ENCODE measurements at places on chromosomes 4 and X. TPM values are rescaled to one million over a fixed set of nuclear protein-coding genes. Genes with fewer than 3 reads are reported as not detected.

DNA sequence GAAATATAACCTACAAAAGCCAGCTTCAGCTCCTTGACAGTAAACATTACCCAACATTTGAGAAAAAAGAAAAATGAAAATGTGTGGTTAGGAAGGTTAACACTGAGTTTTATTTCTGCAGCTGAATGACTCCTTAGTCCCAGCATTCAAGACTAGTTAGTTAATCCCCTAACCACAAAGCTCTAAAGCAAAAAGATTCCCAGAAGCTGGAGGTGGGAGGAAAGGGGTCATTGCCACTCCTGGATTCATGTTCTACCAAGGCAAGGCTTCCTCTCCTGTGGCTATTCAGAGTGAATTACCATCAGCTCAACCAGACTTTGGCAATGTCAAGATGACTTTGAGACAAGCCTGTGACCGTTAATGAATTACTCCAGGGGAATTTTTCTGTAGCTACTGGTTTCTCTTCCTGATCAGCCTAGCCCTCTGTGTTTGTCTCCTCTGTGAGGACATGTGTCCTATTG is 63.6 kb downstream of the HADH start:
- H3K4me3 ChIP-seq, result no peak overlapping the region
- H3K27ac ChIP-seq, result no peak overlapping the region
- H3K4me1 ChIP-seq, result 0 out of 2 replicates have a peak, but pooled peaks cover under 1% of the 10 kb centered on the region
- H3K27me3 ChIP-seq, result no peaks in the 10 kb centered on the region

DNA sequence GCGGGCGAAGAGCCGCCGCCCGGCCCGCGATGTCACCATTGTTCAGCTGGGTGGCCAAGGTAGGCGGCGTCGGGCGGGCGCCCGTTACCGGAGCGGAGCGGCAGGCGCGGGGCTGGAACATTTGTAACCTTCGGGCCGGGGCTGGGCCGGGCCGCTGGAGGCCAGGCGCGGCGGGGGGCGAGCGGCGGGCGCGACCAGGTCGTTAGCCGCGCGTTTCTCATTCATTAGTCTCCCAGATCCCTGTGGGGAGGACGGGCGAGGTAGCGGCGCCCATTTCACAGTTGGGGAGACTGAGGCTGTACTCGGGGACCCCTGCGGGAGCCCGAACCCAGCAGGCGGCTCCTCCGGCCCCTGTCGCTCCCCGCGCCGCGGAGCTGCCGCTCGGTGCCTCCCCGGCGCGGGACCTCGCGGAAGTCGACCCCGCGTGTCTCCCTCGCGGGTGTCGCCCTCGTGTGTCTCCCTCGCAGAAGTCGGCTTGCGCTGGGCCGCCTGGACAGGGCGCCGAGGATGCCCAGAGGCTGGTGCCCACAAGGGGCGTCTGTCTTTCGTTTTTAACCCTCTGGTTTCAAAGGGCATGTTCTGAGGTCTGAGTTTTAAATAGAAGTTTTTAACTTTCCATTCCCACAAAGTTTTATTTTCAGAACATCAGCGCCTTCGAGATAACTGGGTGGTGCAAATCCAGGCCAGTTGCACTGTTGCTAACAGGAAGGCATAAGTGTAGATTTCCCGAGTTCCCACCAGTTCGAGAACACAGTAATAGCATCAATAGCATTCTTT is 17.5 kb downstream of the PTTG2 start:
- no peak for DNase-seq
- peaks cover 46% of the 10 kb centered on the region for H3K4me1 ChIP-seq
- no peaks in the 10 kb centered on the region for H3K36me3 ChIP-seq
- H3K4me3 ChIP-seq, result peak overlapping the region; percentile 64
- no peaks in the 10 kb centered on the region for H3K27me3 ChIP-seq

- no peaks in the 10 kb centered on the region for H3K36me3 ChIP-seq
- no peak overlapping the region for H3K4me3 ChIP-seq
- no peaks in the 10 kb centered on the region for H3K4me1 ChIP-seq
- no peaks in the 10 kb centered on the region for H3K27me3 ChIP-seq
- no peak overlapping the region for H3K27ac ChIP-seq
Measured at GRCh38 chr4:137762591-137762990, 230.3 kb upstream of the PCDH18 start.

DNA sequence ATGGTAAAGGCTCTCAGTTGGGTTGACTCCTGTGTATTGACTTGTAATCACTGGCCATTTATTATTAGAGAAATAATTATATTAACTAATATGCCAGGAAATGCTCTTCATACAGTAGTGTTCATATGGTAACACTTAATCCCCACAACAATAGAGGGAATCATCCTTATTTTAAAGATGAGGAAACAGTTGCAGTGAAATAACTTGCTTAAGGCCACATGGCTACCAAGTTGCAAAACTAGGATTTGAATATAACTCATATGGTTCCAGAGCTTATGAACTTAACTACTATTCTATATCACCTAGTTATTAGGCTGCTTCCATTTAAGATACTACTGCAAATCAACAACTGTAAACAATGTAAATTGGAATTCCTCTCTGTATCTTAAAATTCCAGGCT is 143.5 kb upstream of the HPGD start:
- no peaks in the 10 kb centered on the region for H3K27me3 ChIP-seq
- no peak for DNase-seq
- no peak overlapping the region for H3K27ac ChIP-seq
- no peaks in the 10 kb centered on the region for H3K36me3 ChIP-seq

GRCh38 chr4:78922207-78922606 is 17.0 kb downstream of the PAQR3 start:
- H3K4me1 ChIP-seq, result no peaks in the 10 kb centered on the region
- H3K36me3 ChIP-seq, result no peaks in the 10 kb centered on the region
- no peak overlapping the region for H3K27ac ChIP-seq
- no peak overlapping the region for H3K4me3 ChIP-seq
- no peaks in the 10 kb centered on the region for H3K27me3 ChIP-seq

GRCh38 chr4:37634180-37634579 is 52.0 kb downstream of the RELL1 start:
- no peaks in the 10 kb centered on the region for H3K36me3 ChIP-seq
- H3K27ac ChIP-seq, result no peak overlapping the region
- DNase-seq, result no peak
- H3K4me1 ChIP-seq, result peaks cover 5% of the 10 kb centered on the region
- no peaks in the 10 kb centered on the region for H3K27me3 ChIP-seq

Gene PLCXD1
- 9.0 TPM for total RNA-seq

Gene FAM236C
- not detected for total RNA-seq

DNA sequence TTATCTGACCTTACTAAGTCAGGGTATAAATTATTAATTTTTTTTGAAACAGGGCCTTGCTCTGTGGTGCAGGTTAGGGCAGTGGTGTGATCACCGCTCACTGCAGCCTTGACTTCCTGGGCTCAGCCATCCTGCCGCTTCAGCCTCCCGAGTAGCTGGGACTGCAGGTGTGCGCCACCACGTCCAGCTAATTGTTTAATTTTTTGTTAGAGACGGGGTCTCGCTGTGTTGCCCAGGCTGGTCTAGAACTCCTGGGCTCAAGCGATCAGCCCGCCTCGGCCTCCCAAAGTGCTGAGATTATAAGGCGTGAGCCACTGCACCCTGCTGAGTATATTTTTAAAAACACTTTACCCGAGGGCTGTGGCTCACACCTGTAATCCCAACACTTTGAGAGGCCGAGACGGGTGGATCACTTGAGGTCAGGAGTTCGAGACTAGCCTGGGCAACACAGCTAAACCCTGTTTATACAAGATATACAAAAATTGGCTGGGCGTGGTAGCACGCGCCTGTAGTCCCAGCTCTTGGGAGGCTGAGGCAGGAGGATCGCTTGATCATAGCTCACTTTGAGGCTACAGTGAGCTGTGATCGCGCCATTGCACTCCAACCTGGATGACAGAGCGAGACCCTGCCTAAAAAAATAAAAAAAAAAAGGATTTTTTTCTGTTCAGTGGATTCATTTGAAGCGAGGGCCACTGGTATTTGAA is 721 bp upstream of the TBC1D25 start:
- no peaks in the 10 kb centered on the region for H3K4me1 ChIP-seq
- 0 out of 2 replicates have a peak overlapping the region, but pooled peaks have one; percentile 26 for H3K27ac ChIP-seq
- no peak for DNase-seq
- no peaks in the 10 kb centered on the region for H3K27me3 ChIP-seq
- no peak overlapping the region for H3K4me3 ChIP-seq

Gene LDB2
- not detected for total RNA-seq

DNA sequence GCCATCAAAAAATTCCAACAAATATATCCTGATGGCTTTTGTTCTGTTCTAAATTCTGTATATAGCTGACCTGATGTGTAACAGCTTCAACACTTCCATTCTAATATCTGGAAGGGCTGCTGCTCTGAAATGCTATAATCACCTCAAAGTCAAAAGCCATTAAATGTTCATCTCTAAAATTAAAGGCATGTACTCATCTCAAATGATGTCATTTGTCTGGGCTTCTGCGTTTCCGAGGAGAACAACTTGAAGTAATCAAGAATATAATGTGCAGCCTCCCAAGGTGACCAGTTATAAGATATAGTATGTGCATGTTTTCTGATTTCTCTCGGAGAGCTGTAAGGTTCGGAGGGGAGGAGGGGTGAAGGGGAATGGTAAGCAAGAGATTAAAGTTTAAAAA is 237.6 kb downstream of the SCFD2 start:
- no peaks in the 10 kb centered on the region for H3K27me3 ChIP-seq
- no peak for DNase-seq
- H3K4me1 ChIP-seq, result no peaks in the 10 kb centered on the region
- H3K4me3 ChIP-seq, result no peak overlapping the region

Gene SPIN3
- 29.8 TPM for total RNA-seq

Gene GAGE12H
- not detected for total RNA-seq

DNA sequence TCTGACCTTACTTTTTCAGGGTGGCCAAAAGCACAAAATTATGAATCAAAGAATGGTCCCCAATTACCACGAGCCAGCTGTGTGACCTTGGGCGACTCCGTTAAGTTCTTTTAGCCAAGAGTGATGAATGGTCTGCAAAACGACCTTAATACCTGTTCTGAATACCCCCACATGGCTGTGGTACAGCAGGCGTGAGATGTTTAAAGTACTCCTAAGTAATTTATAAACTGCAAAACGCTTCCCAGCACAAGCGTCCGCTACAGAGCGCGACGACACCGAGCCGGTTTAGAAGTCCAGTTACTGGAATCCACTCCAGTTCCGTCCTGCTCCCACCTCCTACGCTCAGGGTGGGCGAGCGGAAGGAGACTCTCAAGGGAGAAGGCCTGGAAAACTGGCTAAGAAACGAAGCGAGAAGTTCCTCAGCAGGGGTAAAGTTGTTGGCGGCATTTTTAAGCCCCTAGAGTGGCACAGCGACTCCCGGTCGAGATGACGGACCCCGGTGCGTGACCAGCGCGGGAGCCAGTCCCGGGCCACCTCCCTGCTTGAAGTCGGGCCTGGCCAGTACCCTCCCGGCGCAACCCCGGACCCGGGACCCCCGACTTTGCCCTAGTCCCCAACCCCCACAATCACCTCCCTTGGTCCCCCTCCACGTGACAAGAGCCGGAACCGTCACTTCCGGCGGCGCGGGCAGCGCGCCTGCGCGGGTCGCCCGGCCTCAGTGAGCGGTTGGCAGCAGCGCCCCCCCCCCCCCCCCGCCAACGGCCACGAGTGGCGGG is 659 bp upstream of the BMP2K start:
- no peaks in the 10 kb centered on the region for H3K27me3 ChIP-seq
- H3K4me3 ChIP-seq, result peak overlapping the region; percentile 78
- peak overlapping the region; percentile 74 for H3K27ac ChIP-seq
- DNase-seq, result peak; percentile 70
- H3K4me1 ChIP-seq, result peaks cover 14% of the 10 kb centered on the region

Gene PABPC4L
- 0.88 TPM for total RNA-seq

Gene GAGE12J
- not detected for total RNA-seq

GRCh38 chr4:154305616-154306015 is 186.0 kb downstream of the DCHS2 start:
- H3K27me3 ChIP-seq, result no peaks in the 10 kb centered on the region
- no peak overlapping the region for H3K4me3 ChIP-seq
- H3K27ac ChIP-seq, result no peak overlapping the region
- no peak for DNase-seq
- no peaks in the 10 kb centered on the region for H3K36me3 ChIP-seq

Gene RAB41
- not detected for total RNA-seq

- DNase-seq, result no peak
- no peaks in the 10 kb centered on the region for H3K27me3 ChIP-seq
- no peaks in the 10 kb centered on the region for H3K4me1 ChIP-seq
- no peaks in the 10 kb centered on the region for H3K36me3 ChIP-seq
- no peak overlapping the region for H3K4me3 ChIP-seq
- no peak overlapping the region for H3K27ac ChIP-seq
Measured at GRCh38 chrX:111159232-111159631, 63.2 kb downstream of the PAK3 start.

- no peak overlapping the region for H3K4me3 ChIP-seq
- no peaks in the 10 kb centered on the region for H3K4me1 ChIP-seq
- no peak for DNase-seq
- no peaks in the 10 kb centered on the region for H3K36me3 ChIP-seq
- H3K27ac ChIP-seq, result no peak overlapping the region
Measured at GRCh38 chr4:5895287-5895686, 2.4 kb upstream of the CRMP1 start.

Gene DACH2
- total RNA-seq, result not detected

DNA sequence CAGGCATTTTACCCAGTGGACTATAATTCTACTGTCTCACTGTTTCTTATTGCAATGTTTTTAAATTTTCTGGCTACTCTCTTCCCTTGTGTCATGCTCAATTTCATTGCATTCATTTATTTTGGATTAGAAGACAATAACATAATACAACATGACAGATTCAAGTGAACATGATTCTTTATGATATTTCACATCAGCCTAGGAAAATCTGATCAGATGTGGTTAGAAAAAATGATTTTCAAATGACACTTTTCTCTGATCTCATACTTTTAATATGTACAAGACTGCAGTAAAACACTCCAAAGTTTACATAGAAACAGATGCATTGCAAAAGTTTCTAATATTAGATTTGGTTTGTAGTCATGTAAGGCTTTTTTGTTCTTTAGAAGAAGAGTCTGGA is 586.0 kb downstream of the ACTRT1 start:
- H3K4me1 ChIP-seq, result no peaks in the 10 kb centered on the region
- H3K27me3 ChIP-seq, result no peaks in the 10 kb centered on the region
- DNase-seq, result no peak
- no peak overlapping the region for H3K4me3 ChIP-seq
- no peak overlapping the region for H3K27ac ChIP-seq

DNA sequence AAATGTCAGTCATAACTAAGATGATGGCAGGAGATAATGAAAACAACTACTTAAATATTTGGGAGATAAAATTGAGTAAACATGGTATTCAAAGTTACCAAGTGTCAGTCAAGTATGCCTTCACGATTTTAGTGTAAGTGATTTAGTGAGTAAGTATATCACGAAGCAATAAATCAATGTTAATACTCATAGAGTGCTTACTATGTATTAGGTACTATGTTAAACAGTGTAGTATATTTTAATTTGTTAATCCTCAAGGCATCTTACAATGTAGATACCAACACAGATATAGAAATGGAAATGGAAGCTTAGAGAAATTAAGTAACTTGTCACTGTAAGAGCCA is 59.6 kb downstream of the ANXA3 start:
- H3K27me3 ChIP-seq, result no peaks in the 10 kb centered on the region
- no peaks in the 10 kb centered on the region for H3K36me3 ChIP-seq
- no peak overlapping the region for H3K4me3 ChIP-seq
- no peaks in the 10 kb centered on the region for H3K4me1 ChIP-seq
- no peak overlapping the region for H3K27ac ChIP-seq

DNA sequence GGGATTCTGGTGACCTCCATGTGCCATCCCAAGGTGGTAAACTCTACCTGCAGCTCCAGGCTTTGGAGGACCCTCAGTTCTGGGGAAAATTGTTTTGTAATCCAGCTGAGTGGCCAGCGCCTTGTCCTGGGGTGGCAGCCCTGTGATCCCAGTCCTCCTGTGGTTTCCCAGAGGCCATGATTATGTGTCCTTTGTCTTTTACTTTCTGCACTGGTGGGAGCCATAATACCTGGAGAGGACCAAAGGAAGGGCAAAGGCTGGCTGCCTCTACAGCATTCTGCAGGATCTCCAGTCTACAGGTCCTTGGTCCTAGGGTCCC is 64.0 kb downstream of the NBDY start:
- no peak for DNase-seq
- H3K4me1 ChIP-seq, result no peaks in the 10 kb centered on the region
- no peaks in the 10 kb centered on the region for H3K36me3 ChIP-seq
- no peak overlapping the region for H3K4me3 ChIP-seq
